Retina (tissue), 1 donor: ENCODE measurements at places on chromosomes 12 and 14.
A peak's percentile ranks its signal among the peaks of the same experiment; 100 is the strongest.

DNA sequence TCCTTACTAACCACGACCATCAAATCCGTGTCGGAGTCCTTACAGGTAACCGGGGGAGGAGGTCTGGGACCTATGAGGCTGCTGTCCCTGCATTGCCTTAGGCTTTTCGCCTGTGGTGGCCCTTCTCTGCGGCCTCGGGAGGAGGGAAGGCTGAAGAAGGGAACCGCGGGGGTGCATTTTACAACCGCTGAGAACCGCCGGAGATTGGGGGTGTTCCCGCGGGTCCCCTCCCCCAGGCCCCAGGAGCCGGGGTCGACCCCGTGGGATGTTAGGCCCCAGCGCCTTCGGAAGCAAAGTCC lies 549 bp downstream of the GPHN start:
- DNase-seq, result no peak

DNA sequence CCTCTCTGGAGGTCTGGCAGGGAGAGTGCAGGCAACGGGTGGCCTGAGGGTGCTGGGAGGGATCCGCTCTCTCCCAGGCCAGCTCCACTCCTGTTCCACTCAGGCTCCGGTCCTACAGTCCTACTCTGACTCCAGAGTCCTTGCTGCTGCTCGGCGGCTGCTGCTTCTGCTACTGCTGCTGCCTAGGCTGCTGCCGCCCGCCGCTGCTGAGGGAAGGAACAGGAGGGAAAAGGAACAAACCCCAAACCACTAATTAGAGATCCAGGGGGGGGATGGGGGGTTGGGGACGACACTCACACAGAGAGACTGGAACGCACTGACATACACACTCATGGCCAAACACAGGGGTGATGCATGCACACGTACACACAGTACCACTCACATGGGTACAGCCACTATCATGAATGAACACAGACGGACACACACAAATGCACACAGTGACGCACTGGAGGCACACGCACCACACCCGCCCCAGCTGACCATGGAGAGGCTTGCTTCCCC lies at the start of gene SP7:
Gene SP7 (minus strand): TSS at position 174 of the 501 bp plus-strand sequence. CDS start 708 bp downstream, outside the sequence.
- peak; percentile 42 for DNase-seq

GRCh38 chr14:96797582-96798349 lies 584 bp downstream of the VRK1 start:
- DNase-seq, result peak; percentile 71

GRCh38 chr14:68015356-68016254 lies 196.0 kb downstream of the RAD51B start:
- no peak for DNase-seq

DNA sequence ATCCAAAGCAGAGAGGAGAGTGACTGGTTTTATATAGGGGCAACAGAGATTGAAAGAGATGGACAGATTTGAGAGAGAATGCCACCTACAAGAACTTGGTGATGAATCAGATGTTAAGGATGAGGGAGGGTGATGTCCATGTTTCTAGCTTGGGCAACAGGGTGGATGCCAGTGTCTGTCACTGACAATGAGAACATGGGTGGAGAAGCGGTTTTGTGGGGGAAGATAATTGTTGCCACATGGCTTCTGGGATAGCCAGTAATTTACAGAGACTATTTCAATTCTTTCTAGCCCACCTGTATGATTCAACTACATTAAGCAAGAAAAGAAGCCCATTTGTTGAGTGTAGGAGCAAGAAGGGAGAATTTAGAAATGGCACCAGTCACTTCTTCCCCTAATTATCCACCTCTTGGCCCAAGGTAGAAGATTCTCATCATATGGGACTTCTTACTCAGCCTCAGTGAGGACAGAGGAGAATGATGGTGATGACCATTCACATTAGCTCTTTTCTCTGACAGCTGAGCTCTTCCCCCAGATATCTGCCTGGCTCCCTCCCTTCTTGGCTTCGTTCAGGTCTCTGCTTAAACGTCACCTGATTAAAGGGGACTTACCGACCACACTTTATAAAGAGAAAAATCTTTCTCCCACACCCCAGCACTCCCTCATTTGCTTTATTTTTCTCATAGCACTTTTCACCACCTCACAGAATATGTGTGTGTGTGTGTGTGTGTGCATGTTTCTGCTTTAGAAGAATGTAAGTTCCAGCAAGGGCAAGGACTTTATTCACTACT lies 117.8 kb downstream of the DUSP6 start:
- no peak for DNase-seq

GRCh38 chr14:55103005-55103640 lies 25.9 kb upstream of the LGALS3 start:
- no peak for DNase-seq

GRCh38 chr14:68020999-68021663 lies 201.6 kb downstream of the RAD51B start:
- peak; percentile 26 for DNase-seq

DNA sequence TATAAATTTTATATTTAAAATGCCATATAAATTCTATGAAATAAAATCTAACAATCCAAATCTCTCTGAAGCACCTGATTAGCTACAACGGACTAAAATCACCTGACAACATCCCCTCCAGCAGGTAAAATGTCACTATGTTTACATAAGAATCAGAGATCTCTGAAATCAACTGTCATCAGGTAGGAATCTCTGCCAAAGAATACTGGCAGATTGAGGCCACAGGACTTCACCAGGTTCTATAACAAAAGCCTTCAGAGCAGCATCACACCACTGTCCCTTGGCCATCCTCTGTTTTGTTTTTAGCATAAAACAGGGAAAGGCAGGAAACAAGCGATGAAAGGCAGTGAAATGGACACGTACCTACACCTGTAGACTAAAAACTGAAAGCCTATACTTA lies 22.1 kb downstream of the FGD6 start:
- no peak for DNase-seq

DNA sequence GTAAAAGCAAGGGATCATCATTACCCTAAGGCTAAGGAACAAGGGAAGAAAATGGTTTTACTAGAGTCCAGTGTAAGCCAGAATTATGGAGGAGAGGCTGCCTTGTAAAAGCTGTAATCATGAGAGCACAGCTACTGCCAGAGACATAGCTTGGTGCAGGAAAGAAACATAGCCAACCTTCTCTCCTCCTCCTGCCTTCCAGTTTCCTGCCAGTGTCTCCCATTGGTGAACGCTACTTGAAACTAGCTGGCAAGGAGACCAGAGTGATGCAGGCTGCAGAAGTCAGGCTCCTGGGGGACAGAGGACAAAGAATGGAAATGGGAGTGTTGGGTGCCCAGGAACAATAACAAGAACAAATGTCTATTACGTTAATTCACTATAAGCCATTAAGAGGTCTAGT lies 158.5 kb downstream of the NELL2 start:
- DNase-seq, result no peak

DNA sequence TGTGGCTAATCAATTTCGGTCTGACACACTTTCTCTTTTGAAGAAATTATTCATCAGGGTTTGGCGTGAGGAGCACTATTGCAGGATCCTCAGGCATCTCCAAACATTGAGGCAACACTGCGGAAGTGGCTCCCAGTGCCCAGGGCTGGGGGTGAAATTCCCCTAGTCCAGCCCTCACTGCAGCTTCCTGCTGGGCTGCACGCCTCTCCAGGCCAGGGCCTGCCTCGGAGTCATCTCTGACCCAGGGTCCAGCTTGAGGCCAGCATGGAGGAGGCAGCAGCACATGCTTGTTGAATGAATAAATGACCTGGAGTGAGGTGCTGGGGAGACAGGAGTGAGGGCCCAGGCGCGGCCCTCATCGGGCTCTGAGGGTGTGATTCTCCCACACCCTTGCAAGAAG lies 36.0 kb upstream of the TDRD9 start:
- no peak for DNase-seq

DNA sequence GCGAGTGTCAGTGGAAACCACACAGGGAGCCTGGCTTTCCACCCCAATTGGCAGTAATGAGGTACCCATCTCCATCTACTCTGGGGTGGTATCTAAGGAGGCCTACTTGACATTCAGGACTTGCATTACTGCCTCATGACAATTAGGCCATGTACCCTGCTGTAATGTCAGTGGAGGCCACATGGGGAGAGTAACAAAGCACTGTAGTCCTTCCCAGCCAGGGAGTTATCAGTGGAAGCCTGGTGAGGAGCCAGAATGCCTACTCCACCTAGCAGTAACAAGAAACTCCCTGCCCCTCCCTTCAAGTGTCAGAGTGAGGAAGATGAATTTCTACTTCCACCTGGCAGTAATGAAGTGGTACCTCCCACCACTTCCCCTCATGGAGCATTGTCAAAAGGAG lies 12.5 kb downstream of the TIMM9 start:
- DNase-seq, result no peak

GRCh38 chr14:92495027-92495426 lies 18.6 kb upstream of the RIN3 start:
- no peak for DNase-seq

- no peak for DNase-seq
Measured at GRCh38 chr12:131766382-131767107, 55.7 kb downstream of the SFSWAP start.

GRCh38 chr12:98110536-98110935 lies 404.9 kb upstream of the TMPO start:
- DNase-seq, result no peak

GRCh38 chr12:79657136-79657535 lies 33.6 kb downstream of the PAWR start:
- DNase-seq, result no peak

GRCh38 chr12:124026755-124027745 lies 54.0 kb downstream of the ZNF664 start:
- no peak for DNase-seq

- DNase-seq, result no peak
Measured at GRCh38 chr12:67964456-67964855, 24.8 kb upstream of the IFNG-AS1 start.
